Breast epithelium (tissue), 4 donors: ENCODE measurements at places on chromosomes 7 and 10. TPM values are rescaled to one million over a fixed set of nuclear protein-coding genes. Genes with fewer than 3 reads are reported as not detected.

GRCh38 chr10:104033401-104033930, 52.2 kb downstream of the COL17A1 start:
- no peak for DNase-seq

The CACNA2D1 gene
- total RNA-seq: 10.2 TPM

The C10orf67 gene
- total RNA-seq: not detected

The OR2A1 gene
- 0.33 TPM for total RNA-seq

DNA sequence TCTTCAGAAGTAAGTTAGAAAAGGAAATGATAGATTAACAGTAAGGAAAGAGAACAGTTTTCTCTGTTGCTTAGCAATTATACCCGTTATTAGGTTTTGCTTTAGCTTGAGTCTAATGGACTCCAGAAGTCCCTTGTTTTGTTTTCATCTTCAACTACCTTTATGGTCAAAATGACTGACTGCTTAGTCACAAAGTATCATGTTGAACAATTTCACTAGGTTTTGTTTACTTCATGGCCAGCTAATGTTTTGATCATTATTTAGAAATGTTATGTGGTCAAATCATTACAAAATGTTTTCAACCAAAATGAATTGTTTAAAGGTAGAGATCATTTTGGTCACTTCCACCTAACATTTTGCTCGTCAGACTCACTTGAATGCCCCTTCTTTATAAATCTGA, 1.9 kb downstream of the UBN2 start:
- no peak for DNase-seq

- DNase-seq: no peak
Measured at GRCh38 chr10:100184426-100184825, 1.4 kb downstream of the ERLIN1 start.

DNA sequence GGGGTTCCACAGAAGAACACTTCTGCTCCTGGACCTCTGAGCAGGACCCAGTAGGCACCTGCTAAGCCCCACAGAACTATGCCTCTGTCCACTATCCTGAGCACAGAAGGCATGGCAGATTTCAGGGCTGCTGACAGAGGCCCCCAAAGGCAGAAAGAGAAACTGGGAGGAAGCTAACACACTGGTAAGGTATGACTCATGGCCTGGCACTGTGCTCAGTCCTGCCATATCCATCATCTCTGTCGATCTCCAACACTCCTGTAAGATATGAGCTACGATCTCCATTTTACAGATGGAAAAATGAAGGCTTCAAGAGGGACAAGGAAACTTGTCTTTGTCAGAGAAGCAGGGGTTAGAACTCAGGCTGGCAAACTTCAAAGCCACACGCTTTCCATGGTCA, 62.2 kb downstream of the GRID1 start:
- peak; percentile 9 for DNase-seq

The OR6V1 gene
- not detected for total RNA-seq

DNA sequence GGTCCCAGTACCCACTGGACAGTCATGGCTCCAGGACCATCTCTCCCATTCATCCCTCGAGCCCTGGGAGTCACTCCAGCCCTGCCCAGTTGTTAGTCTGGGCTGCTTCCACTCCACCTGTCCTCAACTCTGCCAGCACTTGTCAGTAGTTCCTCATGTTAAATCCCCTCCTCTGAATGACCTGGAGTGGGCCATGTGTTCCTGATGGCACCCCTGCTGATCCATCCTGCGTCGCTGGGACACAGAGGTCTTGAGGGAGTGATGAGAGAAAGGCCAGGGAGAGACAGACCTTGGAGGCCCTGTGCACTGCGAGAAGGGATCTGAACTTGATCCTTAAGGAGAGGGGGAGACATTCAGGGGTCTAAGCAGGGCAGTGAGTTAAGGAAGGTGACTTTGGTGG, 174.9 kb downstream of the GRID1 start:
- DNase-seq: no peak

GRCh38 chr10:126179637-126180036, 208.6 kb downstream of the ADAM12 start:
- DNase-seq: no peak

- no peak for DNase-seq
Measured at GRCh38 chr10:92914478-92915325, 66.4 kb downstream of the EXOC6 start.

The DNAJC12 gene
- total RNA-seq: 49.8 TPM

The LRRN3 gene
- 2.4 TPM for total RNA-seq

- peak; percentile 25 for DNase-seq
Measured at GRCh38 chr10:130463104-130463875, 327.1 kb downstream of the GLRX3 start.

The AASS gene
- 50.1 TPM for total RNA-seq

DNA sequence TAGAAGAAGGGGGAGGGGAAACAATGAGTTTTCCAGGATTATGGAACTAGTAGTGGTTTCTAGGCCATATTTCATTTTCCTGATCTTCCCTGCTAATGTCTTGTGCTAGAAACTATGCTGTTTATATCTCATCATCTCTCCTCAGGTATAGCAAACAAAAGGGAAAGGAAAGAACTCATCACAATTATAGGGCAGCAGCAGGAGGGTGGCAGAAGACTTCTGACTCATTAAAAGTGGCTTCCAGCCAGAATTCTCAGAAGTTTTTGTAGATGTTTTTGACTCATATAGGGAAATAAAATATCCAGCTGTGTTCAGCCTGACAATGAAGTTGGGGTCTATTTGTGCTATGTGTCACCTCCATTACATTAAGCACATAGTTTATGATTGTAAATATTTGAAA, 6.5 kb downstream of the AHR start:
- DNase-seq: no peak

The SPDYE5 gene
- not detected for total RNA-seq

The AKR1C8 gene
- total RNA-seq: not detected

The MEOX2 gene
- 14.2 TPM for total RNA-seq

DNA sequence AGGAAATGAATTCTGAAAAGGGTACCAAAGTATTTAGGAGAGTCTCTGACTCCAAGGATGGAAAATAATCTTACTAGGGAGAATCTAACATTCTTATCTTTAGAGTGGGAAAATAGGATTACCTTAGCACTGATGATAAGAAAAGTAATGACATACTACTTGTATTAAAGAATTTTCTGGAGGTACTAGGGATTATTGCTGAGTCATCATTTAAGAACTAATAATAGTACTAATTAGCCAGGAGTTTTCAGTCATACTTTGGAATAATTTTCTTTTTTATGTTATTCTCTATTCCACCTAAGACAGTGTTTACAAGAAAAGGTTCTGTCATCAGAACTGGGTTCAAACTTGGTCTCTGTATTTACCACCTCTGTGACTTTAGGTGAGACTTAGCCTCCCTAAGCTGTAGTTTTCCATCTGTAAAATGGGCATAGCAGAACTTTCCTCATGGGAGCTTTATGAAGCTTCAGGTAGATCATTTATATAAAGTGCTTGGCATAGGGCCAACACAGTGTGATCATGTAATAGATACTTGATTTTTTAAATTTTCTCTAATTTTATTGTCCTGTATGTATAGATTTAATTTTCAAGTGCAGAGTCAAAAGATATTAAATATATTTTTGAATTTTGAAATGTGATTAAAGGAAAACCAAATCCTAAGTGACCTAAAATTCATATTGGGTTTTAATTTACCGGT, 20.4 kb downstream of the ITGB8 start:
- no peak for DNase-seq

DNA sequence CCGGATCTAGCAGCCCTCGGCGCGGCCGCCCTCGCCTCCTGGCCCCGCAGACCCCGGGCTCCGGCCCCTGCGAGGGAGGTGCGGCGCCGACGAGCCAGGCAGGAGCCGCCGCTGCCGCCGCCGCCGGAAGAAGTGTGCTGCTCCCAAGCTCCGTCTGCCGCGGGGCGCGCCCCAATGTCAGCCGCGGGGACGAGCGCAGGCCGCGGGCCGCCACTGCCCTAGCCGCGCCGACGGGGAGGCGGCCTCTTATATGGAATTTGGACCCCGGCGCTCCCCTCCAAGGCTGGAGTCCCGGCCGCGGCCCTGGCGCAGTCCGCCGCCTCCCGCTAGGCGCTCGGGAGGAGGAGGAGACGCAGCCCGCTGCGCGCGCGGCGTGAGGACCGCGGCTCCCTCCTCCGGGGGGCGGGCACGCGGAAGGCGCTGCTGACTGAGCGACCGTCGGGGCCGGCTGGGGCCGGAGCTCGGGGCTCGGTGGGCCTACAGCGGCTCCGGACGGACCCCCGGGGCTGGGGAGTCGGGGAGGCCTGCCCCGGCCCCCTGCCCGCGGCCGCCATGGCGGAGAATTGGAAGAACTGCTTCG, at the start of gene TRIM8:
Gene TRIM8, plus strand, starts transcription at position 414 of the 580 bp plus-strand sequence. Its CDS starts 139 bp downstream, at position 553.
- DNase-seq: no peak

DNA sequence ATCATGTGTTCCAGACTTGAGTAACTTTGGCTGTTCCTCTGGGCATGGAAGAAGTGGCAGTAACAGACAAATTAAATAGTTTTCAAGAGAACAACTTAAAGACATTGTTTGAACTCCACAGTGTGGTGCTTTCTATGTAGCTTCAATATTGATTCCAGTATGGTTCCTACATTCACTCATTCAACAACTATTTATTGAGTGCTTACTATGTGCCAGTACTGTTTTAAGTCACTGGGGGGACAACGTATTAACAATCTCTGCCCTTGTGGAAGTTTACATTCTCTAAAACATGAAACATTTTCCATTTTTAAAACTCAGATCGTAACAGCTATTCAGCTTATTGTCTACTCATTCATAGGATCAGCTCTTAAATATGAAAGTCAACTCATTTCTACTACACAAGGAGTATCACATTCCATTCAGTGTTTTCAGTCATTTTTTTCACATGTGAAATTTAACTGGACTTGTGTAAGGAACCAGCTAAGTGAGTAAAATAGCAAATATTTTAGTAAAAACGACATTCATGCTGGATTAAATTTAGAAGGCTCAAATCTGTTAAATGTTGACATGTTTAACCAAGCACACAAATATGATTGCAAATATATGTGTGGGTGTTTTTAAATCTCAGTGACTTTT, 13.6 kb upstream of the CUBN start:
- DNase-seq: no peak

DNA sequence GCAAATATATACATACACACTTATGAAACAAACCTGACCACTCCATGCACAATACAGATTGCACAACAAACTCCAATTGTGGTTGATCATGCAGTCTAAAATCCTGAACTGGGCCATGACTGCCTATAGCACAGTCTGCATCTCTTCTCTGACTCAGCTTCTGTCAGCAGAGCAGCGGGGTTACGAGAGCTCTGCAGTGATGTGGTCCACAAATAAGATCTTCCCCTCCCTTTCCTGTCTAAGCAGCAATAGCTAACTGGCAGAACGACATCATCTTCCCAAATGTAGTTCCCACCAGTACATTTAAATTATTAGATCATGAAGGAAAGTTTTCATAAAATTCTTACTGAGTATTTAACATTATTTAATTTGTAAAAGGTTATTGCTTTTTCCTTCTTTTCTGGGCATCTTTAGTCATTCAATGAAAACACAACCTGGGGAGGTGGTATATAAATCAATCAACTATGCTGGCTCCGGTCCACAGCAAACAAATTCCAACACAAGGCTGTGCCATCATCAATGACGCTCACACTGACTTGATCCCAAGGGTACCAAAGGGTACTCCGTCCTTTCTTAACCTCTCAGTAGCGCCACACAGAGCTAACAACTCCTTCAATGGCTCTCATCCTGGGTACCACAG, 17.1 kb downstream of the ARHGAP21 start:
- no peak for DNase-seq

The EN2 gene
- total RNA-seq: not detected

GRCh38 chr10:106401161-106401560, 763.3 kb downstream of the SORCS1 start:
- no peak for DNase-seq

GRCh38 chr7:112001091-112001826, 204.9 kb downstream of the DOCK4 start:
- no peak for DNase-seq

DNA sequence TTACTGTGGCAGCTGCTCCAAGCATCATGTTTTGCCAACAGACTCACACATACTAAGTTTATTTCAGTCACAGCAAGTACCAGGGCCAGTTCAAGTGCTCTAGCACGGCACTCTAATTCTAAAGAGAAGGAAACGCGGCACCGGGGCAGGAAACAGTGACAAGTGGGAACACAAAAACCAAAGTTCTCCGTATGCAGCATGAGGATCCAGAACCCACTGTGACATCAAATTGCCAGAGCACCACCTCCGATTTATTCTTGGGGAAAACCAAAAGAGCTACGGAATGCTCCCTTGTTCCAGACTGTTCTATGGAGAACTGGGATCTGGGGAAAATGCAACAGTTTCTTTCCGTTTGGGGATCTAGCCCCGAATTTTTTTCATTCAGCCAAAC, 448 bp upstream of the PTER start:
- no peak for DNase-seq

The KCNH2 gene
- 0.29 TPM for total RNA-seq

The MOGAT3 gene
- total RNA-seq: 2.6 TPM

The ZFYVE27 gene
- total RNA-seq: 26.9 TPM

DNA sequence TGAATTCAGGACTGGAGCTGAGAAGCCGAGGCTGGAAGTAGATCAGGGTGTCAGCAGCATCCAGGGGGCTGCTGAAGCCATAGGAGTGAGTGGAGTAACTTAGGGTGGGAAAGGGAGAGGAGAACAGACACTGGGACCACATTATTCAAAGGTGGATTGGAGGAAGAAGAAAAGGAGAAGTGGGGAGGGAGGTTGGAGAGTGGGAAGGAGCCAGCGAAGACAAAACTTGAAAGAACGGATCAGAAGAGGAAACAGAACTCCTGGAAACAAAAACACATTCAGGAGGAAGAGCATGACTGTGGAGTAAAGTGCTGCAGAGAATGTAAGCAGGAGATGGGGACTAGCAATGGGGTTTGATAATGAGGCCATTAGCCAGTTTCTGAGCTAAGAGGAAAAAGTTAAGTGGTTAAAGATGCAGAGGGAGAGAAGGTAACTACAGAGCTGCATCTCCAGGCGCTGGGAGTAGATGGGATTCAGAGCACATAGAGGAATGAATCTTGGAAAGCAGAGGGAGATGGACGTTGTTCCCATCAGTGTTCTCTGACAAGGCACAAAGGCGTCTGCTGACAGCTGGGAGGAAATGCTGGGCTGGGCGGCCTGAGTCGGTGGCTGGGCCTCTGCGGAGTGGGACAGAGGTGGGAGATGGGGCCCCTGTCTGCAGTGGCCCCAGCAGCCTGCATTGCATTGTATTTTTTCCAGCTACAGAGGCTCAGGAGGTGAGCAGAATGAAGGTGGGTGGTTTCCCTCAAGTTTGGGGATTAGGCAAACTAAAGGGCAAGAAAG, 63.1 kb upstream of the LEP start:
- DNase-seq: no peak
